Activated naive CD4-positive, alpha-beta T cell treated with anti-CD3 and anti-CD28 coated beads for 36 hours (primary cell): ENCODE measurements at places on chromosomes 11 and 22.

- no peak for DNase-seq
These were observed 39.8 kb downstream of the GAB2 start for GRCh38 chr11:78377625-78378418.

- no peak for DNase-seq
These were observed 67.5 kb upstream of the OR5AN1 start for GRCh38 chr11:59291228-59291627.

- DNase-seq = no peak
These were observed 637.2 kb downstream of the ETS1 start for GRCh38 chr11:127950162-127950561.

GRCh38 chr11:87038235-87038977, 672 bp downstream of the TMEM135 start:
- peak; percentile 20 for DNase-seq

GRCh38 chr22:48745842-48746788, 1081.6 kb downstream of the BRD1 start:
- no peak for DNase-seq

GRCh38 chr11:104089481-104089880, 53.0 kb downstream of the DDI1 start:
- no peak for DNase-seq

DNA sequence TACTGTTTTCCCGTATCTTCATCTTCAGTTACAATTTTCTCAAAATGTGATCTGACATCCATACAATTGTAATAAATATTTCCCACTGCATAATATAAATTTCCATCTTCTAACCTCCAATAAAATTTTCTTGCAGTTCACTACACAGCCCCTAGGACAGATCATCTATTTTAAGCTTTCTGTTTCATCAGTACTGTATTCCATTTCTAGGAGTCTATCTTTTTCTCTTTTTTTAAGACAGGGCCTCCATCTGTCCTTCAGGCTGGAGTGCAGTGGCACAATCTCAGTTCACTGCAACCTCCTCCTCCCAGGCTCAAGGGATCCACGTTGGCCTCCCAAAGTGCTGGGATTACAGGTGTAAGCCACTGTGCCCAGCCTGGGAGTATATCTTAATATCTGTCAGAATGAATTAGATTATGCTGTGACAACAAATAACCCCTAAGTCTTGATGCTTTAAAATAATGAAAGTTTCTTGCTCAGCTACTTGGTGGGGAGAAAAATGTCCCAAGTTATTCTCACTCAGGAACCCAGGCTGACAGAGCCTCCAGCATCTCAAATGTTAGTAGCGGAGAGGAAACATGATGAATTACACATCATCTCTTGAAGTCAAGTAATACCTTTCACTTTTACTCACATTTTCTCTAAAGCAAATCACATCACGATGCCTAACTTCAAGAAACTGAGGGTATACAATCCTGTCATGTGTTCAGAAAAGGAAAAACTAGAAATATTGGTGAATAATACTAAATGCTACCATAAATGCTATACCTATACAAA, 92.2 kb downstream of the BUD13 start:
- DNase-seq = no peak

DNA sequence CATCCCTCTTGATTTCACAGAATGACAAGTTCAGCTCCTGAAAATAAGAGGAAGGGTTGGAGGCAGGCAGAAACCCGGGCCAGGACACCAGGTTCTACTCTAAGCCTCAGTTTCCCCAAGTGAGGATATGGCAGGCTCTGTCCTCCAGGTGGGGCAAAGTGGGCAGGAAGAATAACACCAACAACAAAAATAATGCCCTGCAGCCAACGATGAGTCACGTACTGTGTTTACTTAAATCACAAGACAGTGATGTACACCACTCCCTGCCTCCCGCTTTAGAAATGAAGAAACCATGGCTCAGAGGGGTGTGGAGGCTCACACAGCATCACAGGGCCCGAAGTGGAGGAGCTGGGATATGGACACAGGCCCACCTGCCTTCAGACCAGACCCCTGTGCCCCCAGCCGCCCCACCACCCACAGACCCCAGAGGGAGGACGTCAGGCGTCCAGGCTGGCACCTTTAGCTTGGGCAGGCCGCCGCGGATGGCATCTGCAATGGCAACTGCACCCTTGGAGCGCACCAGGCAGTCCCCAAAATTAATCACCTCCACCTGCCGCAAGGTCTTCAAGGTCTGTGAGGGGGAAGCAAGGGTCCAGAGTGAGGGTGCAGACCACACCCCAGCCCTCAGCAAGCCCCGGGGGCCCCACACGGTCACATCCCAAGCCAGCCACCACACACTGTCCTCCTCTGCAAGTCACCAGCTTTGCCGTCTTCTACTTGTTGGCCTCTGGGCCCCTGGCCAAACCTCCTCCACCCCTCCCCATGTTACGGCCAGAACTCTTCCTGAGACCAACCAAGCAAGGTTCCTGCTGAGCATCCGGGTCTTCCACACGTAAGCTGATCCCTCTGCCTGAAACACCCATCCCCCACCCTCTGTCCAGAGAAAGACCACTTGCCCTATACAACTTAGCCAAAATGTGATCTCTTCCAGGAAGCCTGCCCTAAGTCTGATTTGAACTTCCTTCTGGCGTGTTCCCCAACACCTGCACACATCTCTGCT, 15.8 kb upstream of the CHADL start:
- DNase-seq = no peak

GRCh38 chr11:64919627-64920026, 2.6 kb upstream of the ATG2A start:
- DNase-seq = no peak

GRCh38 chr11:108586600-108586999, 7.0 kb downstream of the EXPH5 start:
- no peak for DNase-seq
